ENCODE measurements at places on chromosomes 12 and 14. TPM values are rescaled to one million over a fixed set of nuclear protein-coding genes. Genes with fewer than 3 reads are reported as not detected.

KLRC2 gene
- total RNA-seq, result 1.9 TPM

ISM2 gene
- total RNA-seq, result 0.51 TPM

FOXN4 gene
- total RNA-seq, result 0.20 TPM

ADSS1 gene
- total RNA-seq, result 6.4 TPM

GYS2 gene
- not detected for total RNA-seq

STYK1 gene
- total RNA-seq, result 0.30 TPM

FAM181A gene
- total RNA-seq, result not detected

MDGA2 gene
- total RNA-seq, result not detected

MRPS35 gene
- total RNA-seq, result 85.6 TPM

PMCH gene
- not detected for total RNA-seq

FLVCR2 gene
- 9.2 TPM for total RNA-seq

TSPAN9 gene
- total RNA-seq, result 35.2 TPM

KCNMB4 gene
- total RNA-seq, result 0.26 TPM

KRT72 gene
- total RNA-seq, result not detected

KMT2D gene
- total RNA-seq, result 37.5 TPM

MIPOL1 gene
- total RNA-seq, result 3.0 TPM

BICDL1 gene
- total RNA-seq, result 4.9 TPM

KRT3 gene
- not detected for total RNA-seq

RIC8B gene
- 11.0 TPM for total RNA-seq

JDP2 gene
- total RNA-seq, result 40.7 TPM

P2RX7 gene
- not detected for total RNA-seq

GDF3 gene
- total RNA-seq, result not detected

MYO1A gene
- total RNA-seq, result 0.43 TPM

CLEC2A gene
- total RNA-seq, result not detected

NKX2-1 gene
- not detected for total RNA-seq

IRAK3 gene
- total RNA-seq, result 0.91 TPM

RNFT2 gene
- total RNA-seq, result 2.3 TPM

CTSG gene
- total RNA-seq, result not detected

CCDC85C gene
- total RNA-seq, result 36.0 TPM

SDS gene
- total RNA-seq, result 2.7 TPM

SLC24A4 gene
- 0.07 TPM for total RNA-seq

TMEM132C gene
- not detected for total RNA-seq

Data from A549 treated with Mapracorat at 1 μM for 4 hours (cell line).